ENCODE measurements at places on chromosomes 7 and 10.

- DNase-seq = no peak
These were observed 35.3 kb downstream of the SAMD8 start for GRCh38 chr10:75146780-75147179.

DNA sequence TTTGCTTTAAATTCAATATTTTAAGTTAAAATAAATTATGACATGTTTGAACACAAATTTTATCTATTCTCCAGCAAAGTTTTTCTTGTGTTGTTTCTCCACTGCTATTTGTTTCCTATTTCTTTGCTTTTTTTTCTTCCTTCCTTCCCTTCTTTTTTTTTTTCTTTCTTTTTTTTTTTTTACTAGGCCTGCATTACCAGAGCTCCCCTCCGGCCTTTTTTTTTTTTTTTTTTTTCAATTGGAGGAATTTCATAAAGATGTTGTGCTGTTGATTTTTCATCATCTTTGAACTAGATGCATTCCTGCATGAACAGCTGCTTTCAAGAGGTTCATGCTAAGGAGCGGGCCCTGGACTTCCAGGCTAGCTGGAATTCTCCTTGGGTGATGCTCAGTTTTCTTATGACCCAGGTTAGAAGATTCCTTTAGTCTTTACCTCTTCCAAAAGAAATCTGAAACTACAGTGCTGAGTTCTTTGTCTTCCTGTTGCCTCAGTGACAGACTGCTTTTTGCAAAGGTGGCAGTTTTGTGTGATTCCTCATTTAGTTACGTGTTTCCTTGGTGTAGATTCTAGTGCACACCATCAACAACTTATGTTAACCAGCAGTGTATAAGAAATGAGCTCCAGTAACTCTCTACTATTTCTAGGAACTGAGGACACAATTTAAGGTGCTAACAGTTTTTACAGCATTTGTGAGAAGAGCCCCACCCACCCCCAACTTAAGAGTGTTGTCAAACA is 4.8 kb upstream of the CAMK1D start:
- no peak for DNase-seq

- peak; percentile 55 for DNase-seq
These were observed 350.2 kb downstream of the GATA3 start for GRCh38 chr10:8404721-8405120.

GRCh38 chr7:52540041-52540440 is 495.4 kb upstream of the POM121L12 start:
- DNase-seq = no peak

- no peak for DNase-seq
These were observed 145.8 kb downstream of the CDH23 start for GRCh38 chr10:71542478-71542877.

- no peak for DNase-seq
These were observed 44.9 kb downstream of the MINDY4 start for GRCh38 chr7:30815951-30816644.

GRCh38 chr7:118305671-118306070 is 81.2 kb downstream of the ANKRD7 start:
- no peak for DNase-seq

GRCh38 chr10:24242562-24242961 is 33.6 kb downstream of the KIAA1217 start:
- no peak for DNase-seq

Data from effector memory CD8-positive, alpha-beta T cell (primary cell).